DMS79 (cell line): ENCODE measurements at places on chromosomes 5 and 9.

DNA sequence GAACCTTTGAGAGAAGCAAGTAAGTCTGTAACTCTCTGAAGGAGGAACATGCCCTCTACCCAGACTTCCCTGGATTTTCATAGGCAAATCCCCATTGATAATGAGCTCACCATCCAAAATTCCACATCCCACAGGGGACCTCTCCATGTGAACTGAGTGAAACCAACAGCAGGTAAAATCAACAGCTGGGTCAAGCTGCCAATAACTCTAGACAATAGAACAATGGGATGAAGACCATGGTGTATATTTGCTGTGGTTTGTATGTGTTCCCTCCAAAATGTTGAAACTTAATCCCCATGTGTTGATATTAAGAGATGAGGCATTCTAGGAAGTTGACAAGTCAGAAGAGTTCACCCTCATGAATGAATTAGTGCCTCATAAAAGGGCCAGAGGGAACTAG, 110.2 kb upstream of the MYO10 start:
- DNase-seq, result no peak

- no peak for DNase-seq
Measured at GRCh38 chr5:15420201-15420600, 79.8 kb upstream of the FBXL7 start.

- no peak for DNase-seq
Measured at GRCh38 chr5:64876203-64876602, 107.5 kb downstream of the CWC27 start.

GRCh38 chr9:114718801-114719221, 36.8 kb upstream of the TEX48 start:
- no peak for DNase-seq
